Stimulated activated CD8-positive, alpha-beta memory T cell treated with anti-CD3 and anti-CD28 coated beads, Interleukin-15, amount 100 ng/mL, for 48 hours (primary cell): ENCODE measurements at places on chromosomes 5 and 9.

- DNase-seq = no peak
Measured at GRCh38 chr9:94168203-94169000, 84.1 kb downstream of the PTPDC1 start.

GRCh38 chr5:51278539-51278938 is 104.7 kb upstream of the ISL1 start:
- DNase-seq = no peak

GRCh38 chr9:75360252-75360651 is 271.9 kb downstream of the OSTF1 start:
- DNase-seq = no peak

DNA sequence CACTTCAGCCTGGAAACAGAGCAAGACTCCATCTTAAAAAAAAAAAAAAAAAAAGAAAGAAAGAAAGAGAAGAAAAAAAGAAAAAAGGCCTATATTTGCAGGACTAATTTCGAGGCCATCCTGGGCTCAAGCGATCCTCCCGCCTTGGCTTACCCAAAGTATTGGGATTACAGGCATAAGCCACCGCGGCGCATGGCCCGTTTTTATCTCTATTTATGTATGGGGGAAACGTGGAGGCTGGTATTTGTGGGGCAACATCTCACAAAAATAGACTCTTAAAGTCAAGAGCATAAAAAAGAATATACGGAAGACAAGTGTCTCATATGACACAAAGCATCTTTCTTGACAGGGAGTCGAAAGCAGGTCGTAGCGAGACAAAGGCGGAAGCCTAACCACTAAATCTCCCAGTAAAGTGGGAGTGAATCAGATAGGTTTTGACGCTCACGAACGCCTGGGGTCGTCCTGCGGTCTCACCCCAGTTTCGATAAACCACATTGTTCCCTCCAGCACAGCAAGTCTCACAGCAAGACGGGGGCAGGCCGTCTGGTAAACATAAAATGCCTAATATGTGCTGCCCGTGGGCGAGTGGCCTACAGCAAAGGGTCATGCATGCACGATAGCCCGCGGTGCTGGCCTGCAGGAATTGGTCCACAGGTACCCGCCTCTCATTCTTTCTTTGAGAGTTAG is 1.8 kb upstream of the TRIM41 start:
- DNase-seq = peak; percentile 67

- DNase-seq = no peak
Measured at GRCh38 chr5:139088024-139088423, 110.1 kb downstream of the SIL1 start.

DNA sequence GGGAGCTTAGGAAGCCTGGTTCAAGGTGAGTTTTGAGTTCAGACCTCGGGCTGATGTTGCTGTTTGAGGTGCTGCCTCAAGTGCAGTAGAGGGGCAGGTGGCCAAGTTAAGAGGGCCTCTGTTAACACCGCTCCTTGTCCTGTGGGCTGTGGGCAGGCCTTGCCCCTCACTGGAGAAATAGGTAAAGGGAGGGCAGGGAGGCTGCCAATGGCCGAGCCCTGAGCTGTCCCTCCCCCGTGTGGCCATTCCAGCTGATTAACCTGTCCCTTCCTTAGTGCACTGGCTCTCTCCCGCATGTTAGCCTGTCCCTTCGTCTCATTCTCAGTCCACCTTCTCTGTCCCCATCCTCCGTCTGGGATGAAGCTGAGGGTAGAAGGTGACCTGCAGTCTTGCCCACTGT is 21.4 kb downstream of the CNTFR start:
- no peak for DNase-seq

DNA sequence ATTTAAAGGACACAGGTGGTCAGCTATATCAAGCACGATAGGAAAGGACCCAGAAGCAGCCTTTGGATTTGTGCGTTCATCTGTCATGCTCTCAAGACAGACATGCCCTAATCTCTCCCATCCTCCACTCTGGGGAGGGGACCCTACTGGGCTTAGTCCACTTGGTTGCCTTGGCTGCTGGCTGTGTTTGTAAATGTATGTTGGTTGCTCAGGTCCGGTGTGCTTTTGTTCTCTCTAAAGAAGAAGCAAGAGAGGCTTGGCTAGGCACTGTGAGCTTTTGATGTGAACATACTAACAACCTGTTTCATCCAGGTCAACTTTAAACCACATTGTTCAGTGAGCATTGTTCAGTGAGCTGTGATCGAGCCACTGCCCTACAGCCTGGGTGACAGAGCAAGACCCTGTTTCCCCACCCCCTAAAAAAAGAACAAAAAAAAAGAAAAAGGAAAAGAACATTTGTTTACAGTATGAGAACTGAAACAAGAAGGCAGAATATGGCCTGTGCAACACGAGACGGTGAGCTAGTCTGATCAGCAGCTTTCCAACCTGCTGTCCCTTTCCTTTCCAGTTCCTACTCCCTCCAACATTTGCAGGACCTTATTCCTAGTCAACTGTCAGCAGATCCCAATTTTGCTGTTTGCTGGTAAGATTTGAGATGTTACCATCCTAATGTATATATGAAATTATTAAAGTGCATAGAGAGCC is 228.3 kb downstream of the ARHGAP26 start:
- DNase-seq = no peak

GRCh38 chr5:176731506-176732160 is 78.7 kb upstream of the UNC5A start:
- DNase-seq = no peak

- DNase-seq = no peak
Measured at GRCh38 chr5:42943931-42944631, 96.0 kb downstream of the ANXA2R start.

DNA sequence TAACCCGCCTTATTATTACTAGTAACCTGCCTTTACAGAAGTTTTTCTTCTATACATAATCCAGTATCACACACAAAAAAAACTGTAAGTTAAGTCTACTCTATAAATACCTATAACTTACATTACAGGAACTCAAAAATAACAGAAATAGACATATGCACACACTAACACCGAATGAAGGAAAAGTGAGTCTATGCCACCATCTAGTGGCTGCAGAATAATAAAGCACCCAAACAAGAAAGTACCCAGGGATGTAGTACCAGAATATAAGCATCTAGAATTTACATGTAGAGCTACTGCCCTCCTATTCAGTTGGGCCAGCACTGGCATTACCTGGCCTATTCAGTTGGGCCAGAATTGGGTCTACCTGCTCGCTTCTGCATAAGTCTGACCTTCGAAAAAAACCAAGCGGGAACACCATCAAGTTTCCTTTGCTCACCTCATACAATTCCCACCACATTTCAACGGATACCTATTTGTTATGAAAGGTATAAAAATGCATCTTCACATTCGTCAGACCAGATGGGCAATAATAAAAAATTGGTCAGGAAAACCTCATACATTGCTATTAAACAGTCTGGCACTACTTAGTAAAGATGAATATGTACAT is 4.0 kb upstream of the NIPSNAP3A start:
- DNase-seq = no peak

DNA sequence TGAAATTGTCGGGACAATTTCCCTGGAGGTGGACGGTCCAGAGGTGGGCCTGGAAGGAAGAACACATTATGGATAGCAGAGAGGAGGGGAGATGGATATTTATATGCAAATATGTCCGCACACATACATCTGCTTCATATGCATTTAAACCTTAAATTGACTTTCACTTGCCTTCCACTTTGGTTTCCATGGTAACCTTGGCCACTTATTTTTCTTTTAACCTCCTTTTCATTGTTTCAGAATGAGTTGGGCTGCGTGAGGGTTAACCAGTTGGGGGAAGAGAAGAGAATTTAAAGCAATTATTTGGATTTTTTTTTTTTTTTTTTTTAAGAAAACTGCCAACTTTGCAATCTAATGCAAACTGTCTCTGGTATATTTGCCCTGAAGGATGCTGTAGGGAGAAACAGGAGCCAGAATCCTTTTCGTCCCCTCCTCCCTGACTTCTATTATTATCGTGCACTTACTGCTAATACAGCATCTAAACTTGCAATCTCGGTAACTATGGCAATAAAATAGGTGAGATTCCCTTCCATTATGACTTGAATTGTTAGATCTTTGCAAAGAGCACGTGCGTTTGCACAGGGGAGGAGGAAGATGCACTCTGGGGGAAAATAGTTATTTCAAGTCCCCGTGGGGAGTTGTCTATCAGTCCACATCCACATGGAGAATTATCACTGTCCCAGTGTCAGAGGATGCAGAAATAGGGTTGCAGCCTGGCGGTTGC is 35.6 kb downstream of the TLR4 start:
- DNase-seq = no peak

DNA sequence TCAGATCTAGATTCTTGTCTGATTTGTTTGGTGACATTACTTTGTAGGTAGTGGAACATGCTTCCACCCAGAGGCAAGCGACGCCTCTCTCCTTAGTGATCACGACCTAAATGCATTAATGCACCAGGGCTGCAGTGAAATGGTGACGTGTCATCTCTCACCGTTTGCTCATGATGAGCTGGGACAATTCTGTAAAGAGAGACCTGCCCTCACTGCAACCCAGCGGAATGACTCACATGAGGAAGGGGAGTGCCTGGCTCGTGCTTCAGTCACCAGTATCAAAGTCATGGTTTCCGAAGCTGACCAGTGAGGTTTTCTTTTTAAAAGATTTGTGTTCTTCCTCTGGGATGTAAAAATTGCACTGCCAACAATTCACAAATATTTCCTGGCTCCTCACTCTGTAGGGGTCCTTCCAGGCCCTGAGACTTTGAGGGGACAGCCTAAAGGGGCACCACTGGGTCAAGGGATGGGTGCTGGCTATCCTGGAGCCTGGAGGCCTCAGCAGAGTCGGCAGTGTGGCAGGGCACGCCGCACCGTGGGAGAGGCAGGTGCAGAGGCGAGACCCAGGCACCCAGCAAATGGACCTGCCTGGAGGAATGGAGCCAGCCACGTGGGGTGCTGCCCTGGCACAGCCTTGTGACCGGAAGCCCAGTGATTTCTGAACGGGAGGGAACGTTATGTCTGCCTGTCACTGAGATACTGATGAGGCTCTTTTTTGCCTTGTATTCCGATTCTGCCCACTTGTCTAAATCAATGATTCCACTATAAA is 17.3 kb downstream of the QSOX2 start:
- no peak for DNase-seq

DNA sequence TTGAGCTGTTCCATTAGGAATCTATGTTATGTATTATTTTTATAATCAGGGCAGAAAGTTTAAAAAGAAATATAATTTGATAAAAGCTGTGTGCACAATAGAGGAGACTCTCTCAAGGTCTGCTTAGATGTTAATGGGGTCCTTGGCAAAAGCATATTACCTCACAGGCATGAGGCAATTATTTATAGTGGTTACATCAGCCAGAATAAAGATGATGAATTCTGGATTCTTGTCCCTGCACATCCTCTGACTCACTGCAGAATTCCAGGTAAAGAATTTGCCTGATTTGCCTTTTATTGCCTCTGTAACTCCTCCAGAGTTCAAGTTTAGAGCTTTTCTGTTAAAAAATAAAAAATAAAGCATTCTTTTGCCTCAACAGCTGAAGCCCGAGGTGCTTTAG is 253.6 kb downstream of the MAST4 start:
- no peak for DNase-seq

GRCh38 chr9:133401588-133401987 is 16.2 kb downstream of the REXO4 start:
- no peak for DNase-seq

- DNase-seq = no peak
Measured at GRCh38 chr5:108615216-108615615, 132.5 kb upstream of the FER start.

GRCh38 chr5:143922718-143923117 is 110.8 kb downstream of the HMHB1 start:
- no peak for DNase-seq

GRCh38 chr5:57103317-57103907 is 70.4 kb upstream of the GPBP1 start:
- DNase-seq = no peak

DNA sequence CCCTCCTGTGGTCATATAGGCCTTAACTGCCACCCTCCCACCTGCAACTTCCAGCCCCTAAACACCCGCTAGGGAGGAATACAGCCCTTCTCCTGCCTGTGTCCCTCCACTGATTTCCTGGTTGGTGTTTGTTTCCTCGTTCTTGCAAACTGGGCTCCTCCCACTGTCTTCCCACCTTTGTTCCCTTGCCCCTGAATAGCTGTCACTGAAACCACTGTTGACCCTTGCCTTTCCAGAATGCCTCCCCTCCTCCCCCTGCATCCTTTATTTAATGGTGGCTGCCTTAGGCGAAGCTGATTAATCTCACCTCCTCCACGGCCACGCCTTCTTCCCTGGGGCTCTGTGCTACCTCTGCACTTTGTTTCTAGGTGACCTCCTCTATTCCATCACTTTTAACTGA is 626.7 kb downstream of the BNC2 start:
- DNase-seq = no peak

- no peak for DNase-seq
Measured at GRCh38 chr9:35288778-35289177, 127.0 kb downstream of the UNC13B start.

DNA sequence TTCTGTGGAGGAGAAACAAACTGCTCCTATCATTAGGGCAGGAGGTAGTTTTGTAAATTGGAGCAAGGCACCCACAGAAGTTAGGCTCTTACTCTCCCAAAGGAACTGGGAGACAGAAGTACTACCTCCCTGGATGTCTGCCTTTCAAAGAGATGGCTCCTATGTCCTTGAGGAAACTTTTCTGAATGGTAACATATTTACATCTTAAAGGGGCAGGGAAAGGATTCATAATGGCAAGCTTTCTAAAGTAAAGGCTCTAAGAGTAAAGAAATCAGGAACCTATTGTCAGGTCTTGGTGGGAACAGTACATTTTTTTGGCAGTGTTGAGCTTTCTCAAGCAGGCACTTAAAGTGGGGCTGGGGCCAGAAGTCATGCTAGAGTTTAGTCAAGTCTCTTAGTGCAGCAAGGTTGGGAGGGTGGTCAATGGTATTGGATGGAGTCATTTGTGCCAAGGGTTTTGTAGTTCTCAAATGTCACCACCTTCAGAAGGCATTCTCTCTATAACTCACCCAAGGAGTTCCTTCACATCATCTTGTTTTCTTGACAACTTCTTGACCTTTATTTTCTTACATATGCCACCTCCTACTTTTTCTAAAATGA is 26.3 kb upstream of the NDFIP1 start:
- no peak for DNase-seq

- no peak for DNase-seq
Measured at GRCh38 chr5:1040571-1040970, 32.0 kb downstream of the NKD2 start.

- no peak for DNase-seq
Measured at GRCh38 chr9:26426551-26427131, 466.0 kb downstream of the CAAP1 start.
